Suprapubic skin (tissue), 4 donors: ENCODE measurements at places on chromosomes 4 and X. TPM values are rescaled to one million over a fixed set of nuclear protein-coding genes. Genes with fewer than 3 reads are reported as not detected.

Gene HAND2
- 3.4 TPM for total RNA-seq

Gene FLNA
- 379 TPM for total RNA-seq

Gene TLR1
- 9.8 TPM for total RNA-seq

Gene PDLIM3
- total RNA-seq: 26.3 TPM

Gene TGIF2LX
- total RNA-seq: not detected

DNA sequence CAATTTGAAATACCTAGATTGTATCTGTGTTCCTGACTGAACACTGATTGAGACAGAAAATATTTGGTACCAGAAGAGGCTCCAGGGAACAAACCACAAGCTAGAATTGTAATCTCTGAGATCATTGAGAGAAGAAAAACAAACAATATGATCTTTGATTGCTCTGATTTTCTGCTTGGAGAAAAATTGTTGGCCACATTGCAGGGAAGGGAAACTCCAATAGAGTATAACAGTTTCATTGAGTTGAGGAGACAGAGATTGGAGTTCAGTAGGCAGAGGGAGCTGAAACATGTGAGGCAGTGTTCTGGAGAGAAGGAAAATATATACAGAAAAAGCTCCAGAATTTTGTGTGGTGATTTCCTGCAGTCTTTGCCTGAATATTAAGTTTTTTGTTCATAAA, 158.2 kb downstream of the C4orf33 start:
- H3K4me3 ChIP-seq: no peak overlapping the region
- H3K36me3 ChIP-seq: no peaks in the 10 kb centered on the region
- DNase-seq: no peak
- no peaks in the 10 kb centered on the region for H3K27me3 ChIP-seq
- H3K4me1 ChIP-seq: no peaks in the 10 kb centered on the region

GRCh38 chr4:41360214-41360920, 103.6 kb downstream of the UCHL1 start:
- peak overlapping the region; percentile 93 for H3K4me3 ChIP-seq
- no peaks in the 10 kb centered on the region for H3K36me3 ChIP-seq
- H3K4me1 ChIP-seq: peaks cover 51% of the 10 kb centered on the region

DNA sequence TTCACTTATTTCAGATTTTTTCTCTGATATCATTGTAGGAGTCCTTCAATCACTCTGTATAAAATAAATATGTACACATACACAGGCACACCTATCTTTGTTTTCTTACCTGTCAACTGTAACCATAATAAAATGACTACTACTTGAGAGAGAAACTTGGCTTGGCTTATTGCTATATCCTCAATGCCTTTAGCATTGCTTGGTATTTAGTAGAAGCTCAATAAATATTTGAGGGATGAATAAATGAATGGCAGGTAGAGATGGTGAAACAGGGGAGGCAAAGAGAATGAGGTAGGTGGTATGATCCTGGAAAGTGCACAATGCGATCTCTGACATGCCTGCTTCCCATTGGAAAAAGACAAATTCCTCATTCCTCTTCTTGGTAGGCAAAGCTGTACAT, 21.8 kb upstream of the CXCL6 start:
- H3K27ac ChIP-seq: no peak overlapping the region
- no peak overlapping the region for H3K4me3 ChIP-seq
- no peaks in the 10 kb centered on the region for H3K4me1 ChIP-seq
- H3K27me3 ChIP-seq: no peaks in the 10 kb centered on the region

GRCh38 chr4:16641971-16642370, 256.5 kb downstream of the LDB2 start:
- no peak overlapping the region for H3K27ac ChIP-seq
- no peak for DNase-seq
- H3K27me3 ChIP-seq: no peaks in the 10 kb centered on the region
- no peaks in the 10 kb centered on the region for H3K4me1 ChIP-seq

DNA sequence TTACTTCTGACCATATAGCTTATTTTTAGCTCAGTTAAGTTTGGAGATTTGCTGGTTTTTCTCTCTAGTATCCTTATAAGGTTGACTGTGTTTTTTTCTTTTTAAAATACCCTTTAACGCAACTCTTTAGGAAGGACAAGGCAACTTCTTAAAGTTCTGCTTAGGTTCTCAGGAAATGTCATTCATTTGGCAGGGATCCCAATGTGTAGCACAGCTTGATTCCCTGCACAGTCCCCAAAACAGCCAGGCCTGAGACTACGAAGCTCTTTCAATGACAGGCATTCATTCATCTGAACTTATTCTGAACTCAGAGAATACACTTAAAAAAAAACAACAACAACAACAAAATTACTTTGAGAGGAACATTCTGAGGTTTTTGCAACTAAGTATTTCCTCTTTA, 1765.8 kb downstream of the PCDH7 start:
- no peaks in the 10 kb centered on the region for H3K36me3 ChIP-seq
- H3K4me1 ChIP-seq: no peaks in the 10 kb centered on the region
- DNase-seq: no peak
- no peak overlapping the region for H3K27ac ChIP-seq
- H3K4me3 ChIP-seq: no peak overlapping the region
- H3K27me3 ChIP-seq: no peaks in the 10 kb centered on the region

- DNase-seq: no peak
- no peak overlapping the region for H3K4me3 ChIP-seq
- no peaks in the 10 kb centered on the region for H3K36me3 ChIP-seq
- no peaks in the 10 kb centered on the region for H3K27me3 ChIP-seq
- peaks cover 16% of the 10 kb centered on the region for H3K4me1 ChIP-seq
Observed at GRCh38 chrX:150766351-150767044, 73.3 kb downstream of the MTMR1 start.

DNA sequence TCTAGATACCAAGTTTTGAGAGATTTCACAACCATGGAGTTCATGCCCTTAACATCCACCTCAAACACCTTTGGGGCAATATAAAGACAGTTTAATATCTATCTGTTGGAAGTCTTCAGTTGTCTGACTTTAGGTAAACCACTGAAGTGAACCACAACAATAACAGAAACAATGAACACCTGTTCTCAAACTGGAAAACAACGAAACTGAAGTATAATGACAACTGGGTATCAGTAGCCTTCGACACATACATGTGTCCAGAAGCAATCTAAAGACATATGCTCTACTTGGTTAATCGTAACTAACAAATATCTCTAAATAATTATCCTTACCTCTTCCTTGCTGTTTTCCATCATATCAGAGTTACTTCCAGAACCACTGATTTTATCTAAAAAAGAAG, 87.8 kb downstream of the ATRX start:
- H3K4me3 ChIP-seq: no peak overlapping the region
- no peak overlapping the region for H3K27ac ChIP-seq
- no peaks in the 10 kb centered on the region for H3K27me3 ChIP-seq

DNA sequence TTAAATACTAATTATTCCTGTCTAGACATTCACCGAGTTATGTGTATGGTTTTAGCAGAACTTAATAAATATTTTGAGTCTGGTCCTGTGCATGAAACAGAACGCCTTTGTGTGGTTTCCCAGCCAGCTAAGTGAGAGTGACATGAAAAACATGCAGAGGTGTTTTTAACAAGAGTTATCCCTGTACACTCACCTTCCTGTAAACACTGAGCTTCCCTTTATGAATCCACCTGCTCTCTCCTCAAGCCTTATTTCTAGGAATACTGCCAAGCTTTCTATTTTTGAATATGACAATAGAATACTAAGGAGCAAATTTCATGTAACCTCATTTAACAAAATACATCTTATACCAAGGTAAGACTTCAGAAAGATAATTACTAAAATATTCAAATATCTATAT, 270.3 kb upstream of the CTSO start:
- no peaks in the 10 kb centered on the region for H3K27me3 ChIP-seq
- no peak for DNase-seq
- no peak overlapping the region for H3K4me3 ChIP-seq
- H3K27ac ChIP-seq: no peak overlapping the region
- H3K4me1 ChIP-seq: no peaks in the 10 kb centered on the region
- no peaks in the 10 kb centered on the region for H3K36me3 ChIP-seq

DNA sequence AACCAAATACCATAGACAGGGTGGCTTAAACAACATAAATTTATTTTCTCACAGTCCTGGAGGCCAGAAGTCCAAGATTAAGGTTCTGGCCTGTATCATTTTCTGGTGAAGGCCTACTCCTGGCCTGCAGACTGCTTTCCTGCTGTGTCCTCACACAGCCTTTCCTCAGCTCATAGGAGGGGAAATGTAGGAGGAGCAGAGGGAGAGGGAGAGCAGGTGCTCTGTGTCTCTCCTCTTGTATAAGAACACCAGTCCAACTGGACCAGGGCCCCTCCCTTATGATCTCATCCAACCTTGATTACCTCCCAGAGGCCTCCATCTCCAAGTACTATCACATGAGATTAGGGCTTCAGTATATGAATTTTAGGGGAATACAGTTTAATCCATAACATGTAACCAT, 34.3 kb downstream of the RAPGEF2 start:
- H3K4me3 ChIP-seq: no peak overlapping the region
- no peak for DNase-seq
- no peaks in the 10 kb centered on the region for H3K27me3 ChIP-seq
- peaks cover 14% of the 10 kb centered on the region for H3K4me1 ChIP-seq
- H3K36me3 ChIP-seq: no peaks in the 10 kb centered on the region

GRCh38 chrX:20144491-20144890, 2.9 kb upstream of the EIF1AX start:
- H3K4me3 ChIP-seq: no peak overlapping the region
- DNase-seq: no peak
- no peaks in the 10 kb centered on the region for H3K36me3 ChIP-seq
- peaks cover 5% of the 10 kb centered on the region for H3K4me1 ChIP-seq
- no peak overlapping the region for H3K27ac ChIP-seq
- no peaks in the 10 kb centered on the region for H3K27me3 ChIP-seq

DNA sequence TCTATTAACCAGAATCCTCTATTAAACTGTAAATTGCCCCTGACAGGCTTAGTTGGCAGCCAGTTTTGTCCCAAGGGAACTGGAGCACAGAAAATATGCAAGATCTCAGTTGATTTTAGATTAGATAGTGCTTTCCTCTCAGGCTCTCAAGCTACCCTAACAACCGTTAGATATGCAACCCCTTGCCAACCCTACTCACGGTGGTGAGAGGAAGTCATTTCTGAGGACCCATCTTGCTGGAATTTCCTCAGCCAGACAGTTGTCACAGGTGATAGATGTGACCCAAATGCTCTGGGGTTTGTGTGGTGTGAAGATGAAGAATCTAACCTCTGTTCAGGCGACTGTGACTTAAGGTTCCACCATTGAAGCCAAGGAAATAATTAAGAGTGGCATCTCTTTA, 447.1 kb downstream of the MID1IP1 start:
- H3K4me1 ChIP-seq: no peaks in the 10 kb centered on the region
- no peaks in the 10 kb centered on the region for H3K27me3 ChIP-seq
- no peak overlapping the region for H3K4me3 ChIP-seq
- no peak overlapping the region for H3K27ac ChIP-seq
- no peaks in the 10 kb centered on the region for H3K36me3 ChIP-seq

DNA sequence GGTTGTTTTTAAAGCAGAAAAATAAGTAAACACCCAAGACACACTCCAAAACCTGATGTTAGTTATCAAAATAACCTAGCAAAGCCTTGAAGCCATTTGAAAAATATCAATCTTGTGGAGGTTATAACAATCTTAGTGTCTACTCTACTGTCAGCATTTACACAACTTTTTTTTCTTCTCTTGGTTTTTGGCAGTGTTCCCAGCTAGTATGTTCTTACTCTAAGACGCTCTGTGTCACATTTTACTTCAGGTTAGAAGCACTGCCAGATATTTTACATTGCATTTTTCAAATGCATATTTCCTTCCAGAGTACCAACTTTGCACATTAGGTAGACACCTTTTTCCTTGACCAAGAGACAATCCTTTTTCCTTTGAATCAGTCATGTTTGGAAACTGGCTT, 114.0 kb upstream of the INPP4B start:
- H3K27me3 ChIP-seq: no peaks in the 10 kb centered on the region
- DNase-seq: no peak
- H3K36me3 ChIP-seq: no peaks in the 10 kb centered on the region

- H3K4me3 ChIP-seq: peak overlapping the region; percentile 78
- no peak for DNase-seq
- no peak overlapping the region for H3K27ac ChIP-seq
Observed at GRCh38 chr4:108165586-108165985, 3.1 kb downstream of the LEF1 start.

DNA sequence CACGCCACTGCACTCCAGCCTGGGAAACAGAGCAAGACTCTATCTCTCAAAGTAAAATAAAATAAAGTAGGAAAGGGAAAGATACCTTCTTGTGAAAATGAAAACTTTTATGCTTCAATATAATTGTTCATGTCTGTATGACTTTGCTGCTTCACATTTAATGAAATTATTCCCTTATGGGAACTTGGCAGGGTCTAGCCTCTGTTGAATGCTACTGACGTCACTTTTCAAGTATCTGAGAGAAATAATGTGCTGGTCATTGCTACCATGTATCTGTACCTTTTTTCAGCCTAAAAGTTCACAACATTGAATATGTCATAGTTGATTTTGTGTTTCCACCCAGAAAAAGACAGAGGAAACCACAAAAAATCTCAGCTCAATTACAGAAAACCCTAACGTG, 65.2 kb downstream of the PRDM5 start:
- H3K4me1 ChIP-seq: no peaks in the 10 kb centered on the region
- H3K27me3 ChIP-seq: no peaks in the 10 kb centered on the region
- no peak for DNase-seq

DNA sequence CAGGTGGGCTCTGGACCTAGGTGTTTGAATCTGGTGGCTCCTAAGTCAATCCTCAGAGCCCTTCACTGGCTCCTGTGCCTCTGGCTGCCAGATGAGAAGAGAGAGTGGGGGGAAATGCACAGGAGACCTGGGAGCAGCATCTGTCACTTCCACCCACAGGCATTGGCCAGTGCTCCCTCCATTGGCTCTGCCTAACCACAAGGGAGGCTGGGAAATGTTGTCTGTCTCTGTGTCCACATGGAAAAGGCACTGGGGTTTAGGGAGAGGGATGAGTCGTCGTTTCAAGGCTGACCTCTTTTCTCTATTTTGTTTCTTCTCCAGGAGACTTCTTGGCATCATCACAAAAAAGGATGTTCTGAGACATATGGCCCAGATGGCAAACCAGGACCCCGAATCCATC, 76.4 kb downstream of the CLCN4 start:
- no peaks in the 10 kb centered on the region for H3K27me3 ChIP-seq
- DNase-seq: no peak
- no peak overlapping the region for H3K4me3 ChIP-seq
- H3K36me3 ChIP-seq: no peaks in the 10 kb centered on the region

DNA sequence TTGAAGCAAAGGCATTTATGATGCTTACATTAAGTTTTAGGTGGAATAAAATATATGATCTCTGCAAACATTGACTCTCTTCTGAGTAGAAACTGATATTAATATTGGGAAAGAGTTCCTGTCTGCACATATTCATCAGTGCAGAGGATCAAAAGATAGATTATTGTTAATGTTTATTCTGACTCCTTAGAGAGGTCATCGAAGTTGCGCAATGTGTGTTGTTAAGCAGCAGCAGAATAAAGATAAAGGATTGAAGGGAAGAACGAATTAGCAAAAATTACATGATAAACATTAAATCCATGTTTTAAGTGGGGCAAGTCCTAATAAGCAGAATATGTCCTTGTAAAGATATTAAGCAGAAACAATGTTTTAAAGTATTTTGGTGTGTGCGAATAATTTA, 72.6 kb upstream of the MBNL3 start:
- no peak overlapping the region for H3K27ac ChIP-seq
- no peak overlapping the region for H3K4me3 ChIP-seq
- no peaks in the 10 kb centered on the region for H3K4me1 ChIP-seq

GRCh38 chrX:12770440-12770839, 20.8 kb upstream of the PRPS2 start:
- H3K36me3 ChIP-seq: no peaks in the 10 kb centered on the region
- no peak for DNase-seq
- no peak overlapping the region for H3K4me3 ChIP-seq
- H3K4me1 ChIP-seq: no peaks in the 10 kb centered on the region

GRCh38 chrX:150503898-150504219, 64.6 kb upstream of the MTM1 start:
- H3K4me3 ChIP-seq: no peak overlapping the region
- peaks cover 25% of the 10 kb centered on the region for H3K4me1 ChIP-seq
- H3K27me3 ChIP-seq: no peaks in the 10 kb centered on the region
- no peaks in the 10 kb centered on the region for H3K36me3 ChIP-seq
- no peak for DNase-seq
- no peak overlapping the region for H3K27ac ChIP-seq
